Activated CD4-positive, alpha-beta T cell treated with anti-CD3 and anti-CD28 coated beads for 36 hours (primary cell): ENCODE measurements at places on chromosomes 3 and 15.

GRCh38 chr15:87877114-87877810, 379.3 kb downstream of the NTRK3 start:
- DNase-seq, result no peak

GRCh38 chr15:58163985-58164384, 25.8 kb downstream of the AQP9 start:
- DNase-seq, result no peak

GRCh38 chr3:106593381-106593780, 724.6 kb upstream of the CBLB start:
- no peak for DNase-seq

DNA sequence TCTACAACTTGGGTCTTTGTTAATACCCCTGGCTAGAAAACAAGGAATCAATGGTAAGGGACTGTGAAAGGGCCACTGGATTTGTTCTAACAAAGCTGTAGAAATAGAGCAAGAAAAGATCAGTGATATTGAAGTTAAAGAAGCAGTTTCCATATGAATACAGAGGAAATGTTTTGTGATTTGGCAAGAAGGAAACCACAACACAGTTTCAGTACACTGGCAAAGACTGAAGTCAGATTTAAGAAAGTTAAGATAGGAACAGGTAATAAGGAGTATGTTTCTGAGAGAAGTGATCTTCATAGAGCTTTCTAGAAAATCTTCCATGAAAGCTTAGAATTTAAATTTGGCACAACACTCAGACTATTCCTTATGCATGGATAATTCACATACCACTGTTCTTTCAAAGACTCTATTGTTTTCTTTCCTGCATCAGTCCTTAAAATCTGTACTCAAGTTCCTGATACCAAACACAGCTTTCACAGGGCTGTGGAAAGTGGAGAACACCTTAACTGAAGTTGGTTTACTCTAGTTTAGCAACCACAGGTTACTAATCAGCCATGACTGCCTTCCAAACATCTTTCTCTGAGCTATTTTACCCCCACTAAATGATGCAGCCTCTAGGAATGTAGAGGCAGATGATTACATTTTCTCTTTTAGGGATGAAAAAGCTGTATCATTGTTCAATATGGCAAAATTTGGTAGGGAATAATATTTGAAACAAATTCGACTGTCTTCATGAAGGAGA, 32.4 kb upstream of the ALCAM start:
- DNase-seq, result no peak

DNA sequence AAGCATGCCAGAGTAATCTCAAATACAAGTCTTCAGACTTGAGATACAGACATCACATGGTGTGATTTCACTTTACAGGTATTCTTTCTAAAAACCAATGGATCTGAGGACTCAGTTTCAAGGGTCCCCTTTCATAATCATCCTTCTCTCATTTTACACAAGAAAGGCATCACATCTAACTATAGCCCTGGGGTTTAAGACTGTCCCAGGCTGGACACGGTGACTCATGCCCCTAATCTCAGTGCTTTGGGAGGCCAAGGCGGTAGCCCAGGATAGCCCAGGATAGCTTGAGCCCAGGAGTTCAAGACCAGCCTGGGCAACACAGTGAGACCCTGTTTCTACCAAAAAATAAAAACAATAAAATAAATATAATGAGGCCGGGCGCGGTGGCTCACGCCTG, 36.4 kb downstream of the UBP1 start:
- DNase-seq, result no peak

- no peak for DNase-seq
Observed at GRCh38 chr3:154338008-154338407, 13.7 kb upstream of the DHX36 start.

DNA sequence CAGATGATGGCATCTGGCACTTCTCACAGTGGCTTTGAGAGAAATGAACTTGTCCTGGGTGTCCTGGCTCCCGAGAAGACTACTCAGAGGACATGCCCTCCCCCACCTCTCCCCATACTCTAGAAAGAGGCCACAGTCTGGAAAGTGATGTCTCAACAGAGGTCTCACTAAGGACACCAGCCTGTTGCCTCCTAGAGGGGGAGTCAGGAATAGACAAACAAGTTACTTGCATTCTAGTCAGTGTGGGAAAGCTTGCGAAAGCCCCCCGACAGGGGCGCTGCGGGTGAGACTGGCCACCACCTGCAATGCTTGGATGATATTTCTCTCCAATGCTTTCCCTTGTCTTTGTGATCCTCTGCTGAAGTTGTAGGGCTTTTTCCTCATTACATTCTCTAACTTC, 17.2 kb downstream of the B4GALT4 start:
- no peak for DNase-seq

GRCh38 chr3:87260270-87260669, 16.1 kb downstream of the POU1F1 start:
- peak; percentile 62 for DNase-seq

DNA sequence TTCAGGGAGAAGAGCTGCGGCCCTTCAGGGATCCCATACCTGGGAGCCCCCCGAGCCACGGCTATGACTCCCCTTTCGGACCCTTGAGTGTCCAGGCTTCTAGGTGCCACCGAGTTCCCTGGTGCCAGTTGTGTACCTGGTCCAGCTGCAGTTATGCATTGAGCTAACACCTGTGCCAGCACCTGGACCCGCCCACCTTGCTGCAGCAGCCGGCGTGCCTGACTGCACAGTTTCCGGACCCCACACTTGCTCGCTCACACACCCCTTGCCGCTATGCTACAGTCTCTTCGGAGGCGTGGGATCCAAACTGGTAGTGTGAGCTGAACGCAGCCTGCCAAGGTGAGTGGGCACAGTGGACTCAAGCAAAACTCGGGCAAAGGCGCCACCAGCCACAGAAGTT, 284.5 kb upstream of the ROBO1 start:
- no peak for DNase-seq

GRCh38 chr3:64806668-64807605, 119.1 kb upstream of the ADAMTS9 start:
- DNase-seq, result no peak

- peak; percentile 52 for DNase-seq
Observed at GRCh38 chr15:43511012-43511885, 6.2 kb upstream of the MAP1A start.

DNA sequence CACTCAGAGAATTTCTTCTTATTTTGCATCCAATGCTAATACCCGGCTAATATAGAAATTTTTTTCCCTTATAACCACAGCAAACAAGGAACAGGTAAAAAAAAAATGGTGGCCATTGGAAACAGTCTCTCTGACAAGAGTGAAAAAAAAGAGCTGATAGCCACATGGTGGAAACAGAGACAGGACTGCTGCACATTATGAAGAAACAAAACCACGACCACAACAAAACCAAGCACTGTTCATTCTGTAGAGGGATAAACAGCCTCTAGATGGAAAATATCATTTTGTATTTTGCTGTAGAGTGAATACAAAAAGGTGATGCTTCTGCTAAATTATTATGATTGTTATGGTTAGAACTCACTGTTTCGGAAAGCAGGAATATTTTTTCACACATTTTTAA, 686.2 kb downstream of the NLGN1 start:
- DNase-seq, result no peak

- DNase-seq, result no peak
Observed at GRCh38 chr3:184299488-184300377, 692 bp downstream of the PSMD2 start.

- DNase-seq, result no peak
Observed at GRCh38 chr15:73375012-73375411, 6.3 kb upstream of the HCN4 start.

GRCh38 chr3:10707400-10708215, 108.4 kb upstream of the SLC6A11 start:
- DNase-seq, result peak; percentile 18

- no peak for DNase-seq
Observed at GRCh38 chr15:91306144-91306543, 206.1 kb downstream of the SV2B start.

DNA sequence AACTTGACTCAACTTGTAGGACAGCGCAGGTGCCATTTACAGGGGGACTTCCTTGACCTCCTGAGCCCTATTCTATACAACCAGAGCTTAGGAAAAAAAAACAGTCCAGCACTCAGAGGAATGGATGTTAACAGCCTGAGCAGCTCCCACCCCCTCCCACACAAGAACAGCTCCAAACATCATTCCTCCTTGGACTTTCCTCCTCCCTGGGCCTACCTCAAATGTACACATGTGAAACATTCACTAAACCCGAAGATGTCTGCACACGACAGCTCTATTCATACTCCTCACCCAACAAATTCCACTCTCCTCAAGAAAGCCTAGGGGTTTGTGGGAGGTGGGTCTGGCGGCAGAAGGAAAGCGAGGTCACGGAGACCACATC, 503 bp upstream of the ATRIP start:
- no peak for DNase-seq

GRCh38 chr15:36005542-36005941, 459.6 kb upstream of the DPH6 start:
- no peak for DNase-seq

DNA sequence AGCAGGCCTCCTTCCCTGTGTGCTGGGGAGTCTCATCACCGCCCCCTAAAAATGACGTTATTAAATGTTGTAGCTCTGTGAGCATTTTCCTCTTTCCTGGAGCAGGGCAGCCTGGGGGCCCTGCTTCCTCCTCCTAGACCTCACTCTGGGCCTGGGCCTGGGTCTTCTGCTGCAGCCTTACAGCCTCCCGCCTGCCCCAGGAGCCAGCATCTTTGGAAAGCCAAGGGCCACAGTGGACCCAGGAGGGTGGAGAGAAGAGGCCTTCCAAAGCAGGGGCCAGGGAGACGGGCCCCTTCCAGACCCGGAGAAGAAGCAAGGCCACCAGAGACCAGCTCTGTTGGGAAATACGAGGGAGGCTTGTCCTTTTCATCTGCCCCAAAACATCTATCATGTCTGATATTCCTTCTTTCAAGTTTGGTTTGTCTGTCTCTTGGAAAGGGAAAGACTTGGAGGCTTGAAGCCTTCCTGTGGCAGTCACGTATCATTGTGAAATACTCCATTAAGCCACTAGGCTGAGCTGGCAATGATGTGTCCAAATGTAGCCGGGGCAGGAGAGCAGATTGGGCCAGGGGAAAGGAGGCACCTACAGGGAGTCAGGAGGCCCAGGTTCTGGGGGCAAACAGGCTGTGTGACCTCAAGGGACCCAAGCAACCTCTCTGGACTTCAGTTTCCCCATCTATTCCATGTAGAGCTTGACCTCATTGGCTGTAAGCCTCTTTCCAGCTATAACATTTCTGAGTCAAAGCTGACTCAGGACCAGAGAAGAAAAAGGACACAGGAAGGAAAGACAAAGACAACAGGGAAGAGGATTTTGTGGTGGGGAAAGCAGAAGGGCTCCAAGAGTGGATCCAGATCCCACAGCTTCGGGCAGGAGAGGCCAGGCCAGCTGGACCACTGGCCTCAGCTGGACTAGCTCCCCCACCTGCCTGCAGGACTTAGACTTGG, 31.1 kb downstream of the CYP11A1 start:
- DNase-seq, result no peak

GRCh38 chr3:9067352-9067975, 104.2 kb upstream of the RAD18 start:
- peak; percentile 56 for DNase-seq

DNA sequence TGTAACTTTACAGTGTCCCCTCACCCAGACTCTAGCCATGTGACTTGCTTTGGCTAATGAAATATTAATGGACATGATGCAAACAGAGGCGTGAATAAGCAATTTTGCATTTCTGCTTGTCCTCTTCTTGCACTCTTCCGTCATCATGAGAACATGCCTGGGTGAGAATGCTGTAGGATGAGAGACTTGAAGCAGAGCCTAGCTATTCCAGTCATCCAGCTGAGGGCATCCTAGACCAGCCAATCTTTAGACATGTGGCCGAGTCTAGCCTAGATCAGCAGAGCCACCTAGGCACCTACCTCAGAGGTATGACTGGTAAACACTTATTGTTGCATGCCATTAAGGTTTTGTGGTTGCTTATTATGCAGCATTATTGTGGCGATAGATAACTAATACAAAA, 450.5 kb upstream of the AZI2 start:
- DNase-seq, result peak; percentile 8
